ENCODE measurements at places on chromosomes 1 and 21.

DNA sequence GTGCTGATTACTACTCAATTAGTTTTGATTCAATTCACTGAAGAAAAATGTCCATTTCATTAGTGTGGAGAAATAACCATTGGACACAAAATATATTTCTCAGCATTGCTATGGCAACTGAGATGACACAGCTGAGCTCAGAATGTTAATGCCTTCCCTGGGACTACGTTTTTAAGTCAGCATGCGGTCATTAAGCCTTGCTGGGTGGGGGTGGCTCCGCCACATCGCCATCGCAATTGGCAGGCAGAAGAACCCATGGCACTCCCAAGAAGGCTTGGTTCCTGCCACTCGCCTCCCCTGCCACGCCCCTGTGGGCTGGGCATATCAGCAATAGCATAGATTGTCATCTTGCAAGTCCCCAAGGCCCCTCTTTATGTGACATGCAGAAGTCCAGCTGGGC lies 256.7 kb upstream of the CAMK1G start:
- no peak for DNase-seq

- DNase-seq: no peak
Observed at GRCh38 chr1:236407059-236407458, 13.0 kb downstream of the EDARADD start.

GRCh38 chr21:42171091-42172053 lies 47.6 kb upstream of the ABCG1 start:
- DNase-seq: no peak

GRCh38 chr1:163761898-163762297 lies 440.1 kb downstream of the NUF2 start:
- DNase-seq: no peak

DNA sequence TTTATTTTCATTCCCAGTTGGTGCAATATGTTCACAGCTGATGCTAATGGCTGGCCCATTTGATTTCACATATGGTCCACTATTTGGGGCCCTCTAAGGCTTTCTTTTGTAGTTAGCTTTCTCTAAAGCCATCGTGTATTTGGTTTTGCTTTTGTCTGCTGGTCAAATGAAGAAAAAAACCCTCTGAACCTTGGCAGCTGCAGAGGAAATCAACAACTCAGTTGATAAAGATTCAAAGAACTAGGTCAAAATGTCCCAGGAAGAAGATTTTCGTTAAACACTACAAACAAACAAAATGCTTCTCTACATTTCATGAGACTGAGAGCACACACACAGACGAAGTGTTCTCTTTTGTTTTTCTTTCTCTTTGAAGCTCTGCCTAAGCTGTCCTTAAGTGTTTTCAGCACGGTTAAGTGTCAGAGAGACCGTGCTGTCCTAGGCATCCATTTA lies 655.0 kb downstream of the RWDD3 start:
- no peak for DNase-seq

GRCh38 chr1:179082999-179083335 lies 1.1 kb downstream of the TOR3A start:
- no peak for DNase-seq

- DNase-seq: no peak
Observed at GRCh38 chr1:37393173-37394120, 80.9 kb upstream of the ZC3H12A start.

DNA sequence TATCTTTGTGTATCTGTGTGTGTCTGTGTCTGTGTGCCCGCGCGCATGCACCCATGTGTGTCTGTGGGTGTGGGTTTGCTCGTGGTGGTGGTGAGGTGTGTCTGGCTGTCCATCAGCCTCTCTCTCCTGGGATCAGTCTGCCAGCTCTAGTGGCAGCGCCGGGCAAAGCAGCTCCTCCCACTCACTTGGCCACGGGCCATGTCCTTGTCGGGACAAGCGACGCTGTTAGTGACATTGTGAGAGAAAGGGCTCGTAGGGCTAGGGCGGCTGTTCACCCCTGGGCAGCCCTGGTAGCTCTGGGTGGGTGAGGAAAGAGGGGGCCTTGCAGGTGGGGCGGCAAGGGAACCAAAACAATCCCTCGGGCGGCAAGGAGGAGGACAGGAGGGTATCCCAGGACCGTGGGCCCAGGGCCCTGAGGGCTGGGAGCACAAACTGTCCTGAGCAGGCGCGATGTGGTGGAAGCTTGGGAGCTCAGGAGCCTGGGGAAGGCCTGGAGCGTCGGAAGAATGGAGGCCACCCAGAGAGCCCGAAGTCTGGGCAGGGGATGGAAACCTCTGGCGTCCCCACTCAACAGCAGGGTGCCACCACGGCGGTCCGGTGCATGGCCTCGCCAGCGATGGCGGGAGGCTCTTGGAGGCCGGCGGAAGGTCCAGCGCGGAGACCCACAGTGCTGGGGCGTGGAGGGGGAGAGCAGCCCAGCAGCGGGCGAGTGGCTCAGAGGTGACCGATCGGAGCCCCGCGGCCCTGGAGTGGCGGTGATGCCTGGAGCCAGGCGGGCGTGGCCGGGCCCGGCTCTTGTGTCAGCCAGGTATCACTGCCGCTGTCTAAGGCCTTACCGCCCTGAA lies 140.5 kb downstream of the LIPI start:
- no peak for DNase-seq

GRCh38 chr1:156153362-156153761 lies at the start of gene SEMA4A:
SEMA4A (plus strand) TSS chr1:156153585; CDS start chr1:156154579, 994 bp downstream.
- no peak for DNase-seq

DNA sequence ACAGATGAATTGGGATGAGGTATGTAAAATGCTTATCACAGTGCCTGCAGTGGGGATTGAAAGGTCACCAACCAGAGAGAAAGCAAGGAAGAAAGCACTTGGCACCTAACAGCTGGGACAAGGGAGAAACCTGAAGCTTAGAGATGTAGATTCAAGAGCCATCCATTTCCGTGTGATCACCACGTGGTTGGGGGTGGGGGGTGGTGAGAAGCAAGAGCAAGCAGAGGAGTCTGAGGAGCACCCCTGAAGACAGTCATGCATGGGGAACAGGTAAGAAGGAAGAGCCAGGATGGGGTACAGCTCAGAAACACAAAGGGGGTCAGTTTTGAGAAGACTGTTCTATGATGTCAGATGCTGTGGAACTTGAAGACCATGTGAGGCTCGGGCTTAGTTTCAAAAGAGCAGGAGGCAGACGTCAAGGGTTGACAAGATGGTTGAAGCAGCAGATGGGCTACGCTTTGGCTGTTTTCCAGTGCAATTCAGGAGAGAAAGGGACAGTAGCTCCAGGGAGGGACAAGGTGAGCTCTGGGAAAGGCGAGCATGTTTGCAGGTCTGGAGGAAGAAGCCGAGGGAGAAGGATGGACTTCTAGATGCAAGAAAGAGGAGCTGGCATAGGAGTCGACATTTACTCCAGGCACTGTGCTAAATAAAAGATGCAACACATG lies 17.4 kb downstream of the KANK4 start:
- no peak for DNase-seq

DNA sequence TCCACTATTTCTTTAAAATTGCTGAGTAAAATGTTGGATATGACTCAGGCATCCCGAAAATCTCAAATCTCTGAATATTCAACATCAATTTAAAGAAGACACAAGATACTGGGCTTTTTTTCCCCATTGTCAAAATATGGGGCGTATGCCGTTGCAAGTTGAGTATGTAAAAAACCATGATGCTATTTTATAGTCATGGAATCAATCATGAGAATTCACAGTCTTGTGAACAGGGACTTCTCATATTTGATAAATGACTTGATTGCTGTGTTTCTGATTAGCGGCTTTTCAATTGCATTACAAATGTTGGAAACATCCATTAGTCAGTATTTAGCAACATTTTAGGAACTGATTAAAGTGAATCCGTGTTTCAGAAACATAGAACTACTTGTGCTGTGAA lies 45.3 kb downstream of the SETD4 start:
- DNase-seq: no peak

DNA sequence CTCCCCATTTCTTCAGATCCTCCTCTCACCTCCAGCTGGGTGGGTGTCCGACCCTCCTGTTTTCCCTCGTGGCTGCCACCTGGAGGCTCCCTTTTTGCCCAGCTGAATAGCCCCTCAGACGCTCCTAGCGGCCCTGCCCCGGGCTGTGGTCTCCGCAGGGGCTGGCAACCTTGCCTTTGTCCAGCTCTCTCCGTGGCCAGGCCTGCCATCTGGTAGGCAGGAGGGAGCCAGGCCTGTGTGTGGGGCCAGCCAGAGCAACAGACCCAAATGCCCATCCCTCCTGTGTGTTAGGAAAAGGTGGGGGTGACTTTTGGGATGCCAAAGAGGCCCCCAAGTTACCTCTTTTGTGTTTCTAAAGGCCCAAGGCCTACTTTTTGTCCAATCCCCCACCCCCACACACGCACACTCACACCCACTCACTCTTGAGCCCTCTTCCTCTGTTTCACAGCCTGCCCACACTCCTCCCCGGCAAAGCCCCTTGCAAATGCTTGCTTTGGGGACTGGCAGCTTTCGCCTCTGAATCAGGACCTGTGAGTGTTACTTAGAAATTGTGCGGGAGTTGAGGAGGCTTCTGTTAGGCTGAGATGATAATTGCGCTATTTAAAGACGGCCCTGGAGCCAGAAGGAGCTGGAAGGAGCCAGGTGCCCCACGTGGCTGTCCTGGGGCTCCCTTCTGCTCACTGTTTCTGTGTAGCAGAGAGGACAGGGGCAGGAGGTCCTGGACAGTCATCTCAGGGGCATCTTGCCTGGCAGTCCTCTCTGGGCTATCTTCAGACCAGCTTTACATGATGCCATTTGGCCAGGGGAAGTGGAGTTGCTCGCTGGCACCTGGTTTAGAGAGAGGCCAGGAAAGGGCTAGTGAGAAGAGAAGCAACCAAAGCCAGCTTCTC lies 9.1 kb downstream of the PPFIA4 start:
- DNase-seq: no peak

DNA sequence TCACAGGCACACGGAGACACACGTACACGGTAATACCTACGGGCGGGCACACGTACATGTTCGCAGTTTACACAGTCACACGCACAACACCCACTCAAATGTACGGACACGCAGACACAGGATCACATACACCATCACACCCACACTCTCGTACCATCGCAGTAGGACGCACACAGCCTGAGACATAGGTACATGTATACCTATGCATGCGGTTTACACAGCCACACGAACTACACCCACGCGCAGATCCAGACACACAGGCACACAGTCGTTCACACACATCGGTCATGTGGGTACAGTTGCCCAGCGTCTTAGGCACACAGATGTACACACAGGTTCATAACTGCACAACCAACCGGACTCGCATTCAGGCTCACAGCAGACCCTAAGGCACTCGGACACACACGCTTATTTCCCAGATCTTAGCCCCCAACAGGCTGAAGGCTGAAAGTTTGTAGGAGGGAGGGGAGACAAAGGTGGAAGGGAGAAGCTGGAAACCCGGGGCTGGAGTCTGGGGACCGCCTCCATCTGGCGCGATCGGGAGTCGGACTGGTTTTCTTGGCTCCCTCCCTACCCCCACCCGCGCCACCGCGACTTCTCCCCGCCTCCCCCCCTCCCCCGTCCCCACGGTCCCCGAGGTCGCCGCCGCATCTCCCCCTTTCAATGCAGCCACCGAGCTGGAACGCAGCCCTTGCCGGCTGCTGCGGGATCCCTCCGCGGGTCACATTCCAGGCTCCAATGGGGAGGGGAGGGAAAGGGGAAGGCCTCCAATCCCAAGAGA lies 51.9 kb upstream of the SYNC start:
- DNase-seq: no peak

DNA sequence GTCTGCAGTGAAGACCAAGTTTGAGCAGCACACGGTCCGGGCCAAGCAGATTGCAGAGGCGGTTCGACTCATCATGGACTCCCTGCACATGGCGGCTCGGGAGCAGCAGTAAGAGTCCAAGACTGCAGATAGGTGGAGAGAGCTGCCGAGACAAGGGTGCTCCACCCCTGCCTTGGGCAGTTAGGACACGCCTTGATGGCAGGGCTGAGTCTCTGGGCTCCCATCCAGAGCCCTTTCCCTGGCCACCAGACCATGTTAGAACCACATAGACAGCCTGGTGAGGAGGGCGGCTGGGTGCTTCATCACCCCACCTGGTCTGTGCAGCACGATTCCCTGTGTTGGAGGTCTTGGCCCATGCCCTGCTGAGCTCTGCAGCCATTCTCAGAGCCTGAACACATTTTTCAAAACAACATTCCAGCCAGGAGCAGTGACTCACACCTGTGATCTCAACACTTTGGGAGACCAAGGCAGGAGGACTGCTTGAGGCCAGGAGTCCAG lies 17.3 kb upstream of the MIIP start:
- DNase-seq: no peak

DNA sequence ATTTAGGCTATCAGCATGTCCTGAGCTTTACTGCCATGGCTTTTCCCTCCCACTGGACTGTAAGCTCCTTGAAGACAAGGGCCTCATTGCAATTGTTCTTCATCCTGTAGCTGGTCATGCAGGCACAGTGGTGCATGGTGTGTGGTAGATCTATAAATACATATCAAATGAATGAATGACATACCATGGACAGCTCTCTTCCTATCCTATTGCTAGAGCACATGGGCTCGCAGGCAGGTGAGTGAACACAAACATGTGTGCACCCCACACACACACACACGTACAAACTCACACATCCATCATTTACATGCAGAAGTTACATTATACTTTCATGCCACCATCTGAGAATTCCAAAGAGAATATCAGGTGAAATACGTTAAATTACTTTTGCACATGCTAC lies 172.9 kb upstream of the RUNX1 start:
- no peak for DNase-seq

DNA sequence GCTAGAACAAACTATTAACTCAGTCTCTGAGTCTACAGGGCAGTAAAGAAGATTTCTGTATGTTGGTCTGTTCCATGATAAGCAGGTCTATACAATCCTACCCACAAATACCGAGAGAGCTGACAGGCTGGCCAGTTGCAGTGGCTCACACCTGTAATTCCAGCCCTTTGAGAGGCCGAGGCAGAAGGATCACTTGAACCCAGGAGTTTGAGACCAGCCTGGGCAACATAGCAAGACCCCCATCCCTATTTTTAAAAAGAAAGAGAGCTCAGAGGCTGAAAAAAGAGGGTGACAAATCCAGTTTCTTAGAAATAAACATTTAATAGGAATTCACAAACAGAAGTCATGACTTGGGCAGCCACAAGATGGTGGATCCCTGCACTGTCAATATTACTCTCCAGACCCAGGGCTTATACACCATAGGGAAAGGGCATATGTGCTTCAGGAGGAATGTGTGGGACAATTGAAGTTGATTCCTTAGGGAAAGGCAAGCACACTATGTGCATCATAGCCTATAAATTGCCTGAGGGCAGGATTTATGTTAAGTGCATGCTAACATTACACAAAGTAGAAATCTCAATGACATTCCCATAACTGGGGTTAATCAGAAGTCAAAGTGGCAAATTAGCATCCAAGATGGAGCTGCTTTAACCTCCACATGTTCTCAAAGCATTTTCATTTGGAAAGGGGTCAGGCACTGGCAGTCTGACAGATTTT lies 66.8 kb downstream of the SLC16A1 start:
- no peak for DNase-seq

DNA sequence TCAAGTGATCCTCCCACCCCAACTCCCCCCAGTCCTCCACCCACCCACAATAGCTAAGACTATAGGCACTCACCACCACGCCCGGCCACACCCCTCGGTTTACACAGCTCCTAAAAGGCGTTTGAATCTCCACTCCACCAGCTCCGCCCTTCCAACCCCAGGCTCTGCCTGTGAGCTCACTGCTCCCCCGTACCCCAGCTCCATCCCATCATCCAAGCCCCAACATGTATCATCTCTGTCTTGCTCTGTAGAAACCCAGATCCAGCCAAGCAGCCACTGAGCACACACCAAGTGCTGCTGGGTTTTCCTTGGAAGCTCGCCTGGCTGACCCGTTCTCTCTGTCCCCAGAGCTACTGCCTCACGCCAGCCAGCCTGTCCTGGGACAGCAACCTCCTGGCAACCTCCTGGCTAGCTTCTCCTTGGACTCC lies 12.0 kb upstream of the S100A2 start:
- DNase-seq: no peak

Measured in non-pigmented ciliary epithelial cell (primary cell).